ENCODE measurements at places on chromosomes 7 and 10.

- no peak for ATAC-seq
Measured at GRCh38 chr7:151706277-151707104, 170.4 kb downstream of the PRKAG2 start.

DNA sequence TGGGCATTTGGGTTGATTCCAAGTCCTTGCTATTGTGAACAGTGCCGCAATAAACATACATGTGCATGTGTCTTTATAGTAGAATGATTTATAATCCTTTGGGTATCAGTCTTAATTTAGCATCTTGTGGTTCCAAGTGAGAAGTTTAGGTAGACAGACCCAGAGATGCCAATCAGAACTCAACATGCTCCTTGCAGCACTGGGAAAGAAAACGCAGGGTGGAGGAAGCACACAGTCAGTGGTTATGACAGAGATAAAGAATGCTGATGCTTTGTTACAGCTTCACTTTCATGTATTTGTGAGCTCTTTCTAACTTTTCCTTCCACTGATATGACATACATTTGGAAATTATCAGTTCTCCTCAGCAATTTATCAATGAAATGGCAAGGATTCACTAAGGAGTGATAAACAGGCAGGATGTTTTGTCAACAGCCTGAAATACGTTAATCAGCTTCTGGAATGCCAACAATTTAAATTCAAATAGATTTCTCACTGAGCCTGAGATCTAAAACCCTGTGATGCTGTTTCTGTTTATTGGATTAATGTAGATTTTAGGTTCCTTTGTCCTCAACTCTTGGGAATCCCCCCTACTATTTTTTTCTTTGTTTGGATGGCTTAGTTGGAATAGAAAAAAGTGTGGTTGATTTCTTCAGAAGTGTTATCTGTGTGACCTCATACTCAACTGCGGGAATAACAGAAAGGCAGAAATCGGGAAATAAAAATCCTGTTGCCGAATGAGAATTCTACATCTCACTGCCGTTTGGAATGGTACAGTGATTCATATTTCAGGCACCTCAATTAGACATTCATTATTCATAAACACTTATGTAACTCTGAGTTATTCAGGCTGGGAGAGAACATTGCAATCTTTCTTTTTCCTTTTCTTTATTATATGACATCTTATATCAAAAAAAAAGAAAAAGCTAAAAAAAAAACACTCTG is 675.0 kb downstream of the CNTNAP2 start:
- no peak for ATAC-seq

- ATAC-seq, result no peak
Measured at GRCh38 chr10:123860209-123860608, 31.4 kb downstream of the CPXM2 start.

DNA sequence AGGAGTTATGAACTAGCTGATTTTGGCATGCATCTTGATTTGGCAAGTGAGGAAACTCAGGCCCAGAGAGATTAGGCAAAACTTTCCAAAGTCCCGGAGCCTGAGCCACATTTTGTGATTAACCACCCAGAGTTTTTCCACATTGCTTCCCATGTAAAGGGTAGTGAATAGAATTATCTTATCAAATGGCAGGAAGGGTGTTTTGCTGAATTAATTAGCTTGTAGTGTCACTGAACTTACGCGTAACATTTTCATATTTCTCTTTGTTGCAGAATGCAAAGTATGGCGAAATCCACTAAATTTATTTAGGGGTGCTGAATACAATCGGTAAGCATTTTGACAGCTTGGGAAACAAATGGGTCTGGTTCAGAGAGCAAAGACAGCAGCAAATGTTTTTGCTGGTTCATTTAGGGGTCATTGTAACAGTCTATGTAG is 176.2 kb downstream of the ST7 start:
- ATAC-seq, result no peak

GRCh38 chr10:132701099-132701845 is 84.7 kb downstream of the NKX6-2 start:
- ATAC-seq, result no peak

GRCh38 chr10:97640174-97640867 is at the start of gene PI4K2A:
Gene PI4K2A, plus strand, starts transcription at chr10:97640671. Its CDS starts 72 bp downstream, at chr10:97640743.
- peak; percentile 99 for ATAC-seq

GRCh38 chr7:116222501-116222900 is 12.2 kb downstream of the TES start:
- no peak for ATAC-seq

DNA sequence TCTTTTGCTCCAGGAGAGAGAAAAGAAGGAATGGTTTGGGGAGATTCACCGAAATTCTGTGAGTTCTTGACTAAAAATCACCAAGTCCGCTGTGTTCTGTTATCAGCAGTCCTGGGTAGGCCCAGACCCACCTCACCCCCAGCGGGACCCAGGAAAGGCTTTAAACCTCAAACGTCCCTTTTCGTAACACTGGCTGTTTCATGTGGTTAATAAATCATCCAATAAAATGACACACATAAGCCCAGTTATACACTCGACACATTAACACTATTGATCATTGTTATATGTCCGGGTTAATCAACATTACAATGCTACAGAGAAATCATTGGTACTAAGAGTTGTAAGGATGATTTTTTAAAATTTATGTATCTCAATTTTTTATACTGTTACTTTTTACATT is 25.2 kb downstream of the DIP2C start:
- no peak for ATAC-seq

- no peak for ATAC-seq
Measured at GRCh38 chr7:155191137-155191536, 106.5 kb upstream of the INSIG1 start.

All from SK-N-SH treated with all-trans-retinoic acid at 6 μM for 48 hours (cell line).